Stimulated activated CD8-positive, alpha-beta memory T cell treated with anti-CD3 and anti-CD28 coated beads, Interleukin-2, amount 100 ng/mL, for 1 hour (primary cell): ENCODE measurements at places on chromosomes 6 and 20.

- DNase-seq, result no peak
Measured at GRCh38 chr6:138833816-138834539, 38.1 kb downstream of the ECT2L start.

DNA sequence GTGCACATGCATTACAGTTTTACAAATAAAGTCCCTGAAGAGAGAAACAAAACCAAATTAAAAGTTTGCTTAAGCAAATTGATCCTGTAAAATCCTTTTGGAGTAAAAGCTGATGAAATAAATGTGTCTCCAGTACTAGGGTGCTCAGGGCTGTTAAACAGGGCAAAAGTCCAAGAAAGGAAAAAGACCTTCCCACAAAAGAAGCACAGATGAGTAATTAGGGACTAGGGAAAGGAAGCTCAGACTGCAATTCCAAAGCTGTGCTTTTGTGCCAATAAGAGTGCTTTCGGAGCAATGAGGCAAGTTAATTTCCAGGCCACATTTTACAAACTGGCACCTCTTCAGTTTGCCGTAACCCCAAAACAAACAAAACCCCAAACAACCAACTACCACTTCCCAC, 10.4 kb upstream of the RNF182 start:
- DNase-seq, result no peak

DNA sequence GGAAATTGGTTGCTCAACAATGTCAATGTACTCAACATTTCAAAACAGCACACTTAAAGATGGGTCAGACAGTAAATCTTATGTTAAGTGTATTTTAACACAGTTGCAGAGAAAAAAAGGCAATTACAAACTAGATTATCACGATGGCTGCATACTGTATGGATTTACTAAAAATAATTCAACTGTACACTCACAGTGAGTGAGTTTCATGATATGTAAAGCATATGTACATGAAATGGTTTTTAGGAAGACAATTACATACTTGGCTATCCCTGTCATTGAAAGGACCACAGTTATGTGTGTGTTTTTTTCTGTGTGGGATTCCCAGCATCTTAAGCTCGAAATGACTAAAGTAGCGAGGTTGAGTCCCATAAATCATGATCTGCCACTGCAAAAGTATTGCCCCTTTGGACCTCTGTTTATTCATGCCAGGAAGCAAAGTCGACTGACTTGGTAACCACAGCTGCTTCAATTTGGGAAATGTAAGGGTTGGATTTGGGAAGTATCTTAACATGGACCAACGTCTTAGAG, 5.5 kb upstream of the SALL4 start:
- no peak for DNase-seq

DNA sequence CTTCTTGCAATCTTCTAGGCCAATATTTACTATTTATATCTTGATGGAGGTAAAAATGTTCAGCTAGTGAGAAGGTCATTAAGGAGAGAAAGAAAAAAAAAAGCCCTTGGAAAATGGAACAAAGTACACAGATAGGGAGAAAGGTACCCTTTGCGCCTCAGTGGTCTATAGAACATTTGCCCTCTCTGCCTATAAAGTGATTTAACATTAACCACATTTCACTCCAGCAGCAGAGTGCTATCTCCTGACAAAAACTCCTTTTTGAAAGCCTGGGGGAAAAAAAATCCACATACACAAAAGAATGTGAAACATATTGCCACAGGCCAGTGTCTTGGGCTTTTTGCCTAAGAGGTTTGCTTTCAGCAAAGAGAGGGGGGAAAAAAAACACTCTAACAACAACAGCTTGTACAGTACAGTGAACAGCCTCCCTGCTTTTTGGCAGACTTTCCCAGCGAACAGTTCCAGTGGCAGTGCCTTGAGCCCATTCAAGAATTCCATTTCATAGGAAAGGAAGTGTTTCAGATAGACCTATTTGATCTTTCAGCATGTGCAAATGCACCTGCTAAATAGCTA, 695 bp downstream of the ARHGAP18 start:
- DNase-seq, result no peak

DNA sequence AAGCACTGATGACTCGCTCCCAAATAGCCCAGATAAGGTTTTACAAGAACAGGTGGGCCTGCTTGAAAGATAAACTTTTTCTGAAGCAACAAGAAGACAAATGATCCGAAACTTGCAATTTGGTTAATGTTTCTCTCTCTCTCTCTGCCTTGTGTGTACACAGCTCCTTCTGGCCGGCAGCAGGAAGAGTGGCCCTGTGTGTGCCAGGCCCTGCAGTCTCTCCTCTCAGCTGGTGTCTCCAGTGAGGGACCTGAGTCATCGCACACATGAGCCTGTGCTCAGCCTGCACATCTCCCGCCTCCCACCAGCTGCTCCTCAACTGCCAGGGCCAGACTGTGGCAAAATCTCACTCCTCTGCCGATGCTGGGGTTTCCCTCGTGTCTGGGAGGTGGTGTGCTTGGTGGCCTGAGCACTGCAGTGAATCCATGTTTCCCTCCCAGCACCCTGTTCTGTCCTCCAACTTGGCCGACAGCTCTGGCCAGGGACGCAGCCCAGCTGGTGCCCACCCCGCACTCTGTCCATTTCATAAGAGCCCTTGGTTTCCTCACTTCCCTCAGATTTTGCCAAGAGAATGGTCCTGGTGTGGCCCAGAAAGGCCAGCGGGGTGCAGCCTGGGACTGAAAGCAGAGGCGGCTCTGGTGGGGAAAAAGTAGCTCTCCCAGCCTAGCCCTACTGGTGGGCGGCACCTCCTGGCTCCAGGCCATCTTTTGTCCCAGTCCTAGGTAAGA, 49.4 kb downstream of the ERMARD start:
- no peak for DNase-seq

GRCh38 chr6:10413262-10413849, 1.5 kb downstream of the TFAP2A start:
- no peak for DNase-seq

DNA sequence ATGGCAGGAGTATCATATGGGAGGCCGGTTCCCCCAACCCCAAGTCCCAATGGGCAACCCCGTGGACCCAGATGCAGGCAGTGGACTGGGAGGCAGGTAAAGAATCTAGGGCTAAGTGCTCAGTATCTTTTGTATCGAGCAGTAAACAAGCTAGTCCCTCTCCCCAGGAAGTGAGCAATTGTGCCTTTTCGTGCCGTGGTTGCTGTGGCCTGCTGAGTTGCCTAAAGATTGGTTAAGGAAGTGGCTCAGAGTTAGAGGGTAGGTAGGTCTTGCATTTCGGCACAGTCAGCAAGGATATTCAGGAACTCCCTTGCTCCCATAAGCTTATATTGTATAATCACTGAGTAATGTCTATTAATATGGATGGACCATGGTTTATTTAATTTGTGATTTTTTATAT, 1.3 kb upstream of the DNAH8 start:
- peak; percentile 10 for DNase-seq

GRCh38 chr6:42511803-42512422, 51.9 kb upstream of the UBR2 start:
- no peak for DNase-seq

- no peak for DNase-seq
Measured at GRCh38 chr6:82113231-82113630, 134.3 kb downstream of the IBTK start.

GRCh38 chr20:40238511-40238910, 450.5 kb downstream of the MAFB start:
- no peak for DNase-seq
